ENCODE measurements at places on chromosomes 5 and 9.

GRCh38 chr5:122144236-122144635 lies 14.9 kb downstream of the ZNF474 start:
- DNase-seq: no peak

GRCh38 chr5:58505502-58505901 lies 14.3 kb downstream of the GAPT start:
- no peak for DNase-seq

GRCh38 chr9:87540444-87541105 lies 42.9 kb downstream of the DAPK1 start:
- no peak for DNase-seq

- no peak for DNase-seq
Observed at GRCh38 chr9:111730937-111731567, 63.7 kb downstream of the SHOC1 start.

DNA sequence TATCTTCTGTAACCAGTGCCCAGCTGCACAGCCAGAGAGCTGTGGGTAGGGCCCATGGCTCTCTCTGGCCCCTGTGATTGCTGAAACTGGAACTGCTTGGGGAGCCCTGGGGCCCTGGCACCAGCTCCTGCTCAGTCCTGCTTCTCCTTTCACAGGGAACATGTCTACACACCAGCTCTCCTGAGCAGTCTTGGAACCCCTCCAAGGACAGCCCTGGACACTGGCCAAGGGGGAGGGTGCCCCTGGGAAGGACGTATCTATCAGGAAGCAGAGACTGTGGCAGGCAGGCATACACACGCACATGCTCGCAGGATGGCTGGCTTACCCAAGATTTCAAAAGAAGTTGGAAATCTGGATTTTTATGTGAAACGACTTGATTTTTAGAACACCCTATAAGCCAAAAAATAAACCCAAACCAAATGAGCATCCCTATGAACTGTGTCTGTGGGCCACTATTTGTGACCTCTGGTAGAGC lies 8.8 kb upstream of the TRAF1 start:
- DNase-seq: no peak

DNA sequence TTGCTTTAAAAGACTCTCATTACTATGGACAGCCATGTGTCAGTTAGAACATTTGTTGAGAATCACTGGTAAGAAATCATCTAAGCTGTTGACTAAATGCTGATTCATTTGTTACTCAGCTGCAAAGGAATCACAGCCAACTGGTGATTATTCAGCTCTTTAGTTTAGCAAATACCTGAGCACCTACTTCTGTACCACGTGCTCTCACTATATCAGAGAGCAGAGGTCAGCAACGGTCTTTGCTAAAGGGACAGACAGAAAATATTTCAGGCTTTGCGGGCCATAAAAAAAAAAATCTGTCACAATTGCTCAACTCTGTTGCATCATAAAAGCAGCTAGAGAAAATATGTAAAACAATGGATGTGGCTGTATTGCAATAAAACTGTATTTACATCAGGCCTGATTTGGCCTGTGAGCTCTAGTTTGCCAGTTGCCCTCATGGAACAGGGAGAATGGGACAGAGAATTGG lies 377.6 kb downstream of the DNAH5 start:
- no peak for DNase-seq

GRCh38 chr5:163033656-163034055 lies 403.7 kb upstream of the CCNG1 start:
- DNase-seq: no peak

DNA sequence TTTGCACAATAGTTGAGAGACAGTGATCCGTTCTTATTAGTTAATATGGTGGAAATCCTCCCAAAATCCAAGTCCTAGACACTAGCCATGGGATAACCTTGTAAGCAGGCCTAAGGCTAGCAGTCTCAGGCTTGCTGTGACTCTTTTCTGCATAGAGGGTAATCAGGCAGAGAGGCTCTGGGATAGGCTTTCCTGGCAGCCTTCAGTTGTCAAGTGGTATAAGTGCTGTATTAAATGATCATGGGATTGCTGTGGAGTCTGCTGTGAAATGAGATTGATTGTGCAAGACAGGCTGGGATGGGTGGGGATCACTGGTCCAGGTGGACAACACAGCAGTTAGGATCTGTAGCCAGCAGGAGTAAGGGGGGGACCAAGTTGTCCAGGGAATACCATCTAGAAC lies 416.4 kb downstream of the TLE4 start:
- DNase-seq: no peak

- DNase-seq: no peak
Observed at GRCh38 chr5:33232731-33233505, 207.8 kb upstream of the TARS1 start.

DNA sequence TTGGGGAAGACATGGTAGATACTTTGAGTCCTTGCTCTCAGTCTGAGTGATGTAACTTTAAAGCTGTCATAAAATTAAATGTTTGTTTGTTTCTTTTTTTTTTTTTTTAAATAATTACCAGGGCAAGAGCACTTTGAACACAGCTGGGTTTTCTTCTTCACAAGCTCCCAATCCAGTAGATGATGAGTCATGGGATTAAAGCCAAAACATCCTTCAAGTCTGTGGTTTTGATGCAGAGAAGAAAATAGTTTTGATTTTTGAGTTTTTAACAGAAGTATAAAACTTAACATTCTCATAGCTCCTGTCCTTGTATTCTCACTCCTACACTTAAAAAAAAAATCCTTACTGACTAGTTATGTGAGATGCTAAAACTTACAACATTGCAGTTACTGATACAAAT lies 34.8 kb upstream of the IL31RA start:
- DNase-seq: no peak

Data from stimulated activated CD8-positive, alpha-beta memory T cell treated with anti-CD3 and anti-CD28 coated beads, Interleukin-15, amount 100 ng/mL, for 24 hours (primary cell).